Tibial artery (tissue), 4 donors: ENCODE measurements at places on chromosomes 1 and 21.
A peak's percentile ranks its signal among the peaks of the same experiment; 100 is the strongest.

DNA sequence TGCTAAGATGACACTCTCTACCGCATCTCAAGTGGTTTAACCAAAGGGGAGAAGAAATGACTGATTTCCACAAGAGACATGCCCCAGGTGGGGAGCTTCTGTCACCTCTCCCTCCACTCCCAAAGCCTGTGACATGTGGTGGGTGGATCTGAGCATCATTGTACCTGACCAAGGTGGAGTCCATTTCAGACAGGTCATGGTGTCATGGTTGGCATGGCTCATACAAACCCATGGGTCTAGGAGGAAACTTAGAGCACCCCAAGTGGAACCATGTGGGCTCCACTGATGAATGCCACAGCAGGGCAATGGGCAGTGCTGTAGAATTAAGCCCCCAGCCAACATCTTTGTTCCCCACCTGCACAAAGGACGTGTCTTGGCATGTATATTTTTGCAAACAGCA is 131.5 kb upstream of the EDN2 start:
- DNase-seq = no peak

DNA sequence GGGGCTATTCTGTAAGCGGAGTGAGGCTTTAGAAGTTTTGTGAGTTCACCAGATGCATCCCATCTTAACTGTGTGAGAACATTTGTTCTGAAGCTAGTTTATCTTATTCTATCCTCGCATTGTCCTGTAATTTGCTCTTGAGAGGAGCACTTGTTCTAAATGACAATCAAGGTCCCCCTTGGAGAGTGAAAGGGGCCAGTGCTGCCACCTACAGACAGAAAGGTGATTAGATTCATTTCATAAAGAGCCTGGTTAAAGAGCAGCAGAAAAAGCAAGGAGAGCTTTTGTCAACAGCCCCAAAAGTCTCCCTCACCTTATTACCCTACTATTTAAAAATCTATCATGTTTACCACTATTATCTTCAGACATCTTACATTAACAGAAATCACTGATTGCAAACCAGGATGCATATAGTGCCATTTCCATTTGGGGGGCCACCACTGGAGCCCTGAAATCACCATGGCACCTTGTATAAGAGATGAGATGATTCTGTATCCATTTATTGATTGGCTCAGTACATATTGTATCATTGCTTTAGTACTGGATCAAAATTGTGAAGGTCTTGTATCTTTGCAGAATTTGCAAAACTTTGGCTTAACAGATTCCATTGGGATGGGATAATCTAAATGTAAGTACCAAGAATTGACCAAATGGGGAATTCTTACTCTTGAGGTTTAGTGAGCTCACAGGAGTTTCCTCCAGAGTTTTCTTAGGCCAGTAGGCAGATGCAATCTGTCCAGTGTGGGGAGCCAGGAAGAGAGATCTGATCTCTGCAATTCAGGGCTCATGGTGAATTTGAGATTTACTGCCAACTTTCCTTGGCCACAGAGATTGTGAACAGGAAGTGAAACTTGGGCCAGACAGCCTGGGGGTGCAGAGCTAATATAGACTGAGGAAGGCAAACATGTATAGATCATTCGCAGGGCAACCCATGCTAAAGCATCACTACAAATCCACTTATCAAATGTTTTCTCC is 64.3 kb upstream of the TRABD2B start:
- no peak for DNase-seq

DNA sequence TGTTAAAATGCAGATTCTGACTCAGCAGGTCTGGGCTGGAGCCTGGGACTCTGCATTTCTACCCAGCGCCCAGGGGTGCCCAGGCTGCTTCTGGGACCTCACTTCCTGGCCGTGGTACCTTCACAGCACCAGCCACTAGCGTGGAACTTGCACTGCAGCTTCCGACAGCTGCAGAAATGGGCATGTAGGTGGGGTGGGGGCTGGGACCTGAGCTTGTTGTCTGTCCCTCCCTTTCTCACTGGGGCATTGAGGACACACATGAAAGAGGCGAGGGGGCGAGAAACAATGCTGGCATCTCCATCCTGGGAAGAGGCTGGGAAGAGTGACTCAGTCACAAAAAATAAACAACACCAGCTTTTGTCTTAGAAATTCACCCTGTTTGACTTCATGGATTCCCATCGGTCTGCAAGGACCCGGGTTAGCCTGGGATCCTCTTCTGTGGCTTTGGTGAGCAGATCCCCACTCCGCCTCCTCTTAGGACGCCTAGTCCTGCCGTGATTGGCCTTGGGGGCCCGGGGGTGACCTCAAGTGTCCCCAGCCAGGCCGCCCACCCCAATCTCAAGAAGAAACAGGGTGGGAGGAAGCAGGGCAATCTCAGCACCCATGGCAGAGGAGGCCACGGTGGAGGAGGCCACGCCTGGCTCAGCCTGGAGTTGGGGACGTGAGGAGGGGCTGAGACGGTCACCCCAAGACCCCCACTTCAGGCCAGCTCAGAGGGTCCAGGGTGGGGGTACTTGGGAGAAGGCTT is 29.9 kb upstream of the POFUT2 start:
- DNase-seq = peak; percentile 67

DNA sequence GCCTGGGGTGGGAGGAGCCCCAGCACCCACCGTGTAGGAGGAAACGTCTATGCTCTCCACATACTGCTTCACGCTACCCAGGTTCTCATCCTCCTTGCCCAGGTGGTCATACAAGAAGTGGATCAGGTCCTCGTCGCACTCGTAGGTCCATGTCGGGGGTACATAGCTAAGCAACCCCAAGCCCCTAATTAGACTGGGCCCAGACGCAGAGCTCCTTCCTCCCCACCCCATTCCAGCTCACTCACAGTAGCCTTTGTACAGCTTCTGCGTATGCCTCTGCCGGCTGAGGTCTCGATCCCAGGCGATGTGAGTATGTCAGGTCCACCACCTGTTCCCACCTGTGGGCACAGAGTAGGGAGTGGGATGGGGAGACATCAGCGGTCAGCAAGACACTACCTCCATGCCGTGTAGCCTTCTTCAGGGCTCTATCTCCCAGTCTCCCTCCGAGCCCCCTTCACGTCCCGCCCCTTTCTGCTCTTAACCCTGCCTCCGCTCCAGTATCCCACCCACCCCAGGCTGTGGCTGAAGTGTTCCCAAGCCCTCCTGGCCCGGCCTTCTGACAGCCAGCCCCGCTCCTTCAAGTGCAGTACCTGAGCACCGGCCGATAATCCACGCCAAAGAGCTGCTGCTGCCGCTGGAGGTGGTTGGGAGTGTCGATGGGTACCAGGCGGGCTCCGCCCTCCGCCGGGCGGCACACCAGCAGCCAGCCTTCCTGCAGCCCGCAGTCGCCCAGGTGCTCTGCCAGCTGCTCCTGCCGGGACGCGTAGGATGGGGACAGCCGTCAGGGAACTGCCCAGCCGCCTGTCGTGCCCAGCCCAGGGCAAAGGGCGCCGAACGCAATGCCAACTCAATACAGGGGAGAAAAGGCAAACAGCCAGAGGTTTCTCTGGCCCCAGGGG is 919 bp downstream of the HECTD3 start:
- DNase-seq = no peak

GRCh38 chr1:156103521-156103947 is 11.0 kb upstream of the LMNA start:
- peak; percentile 87 for DNase-seq

- DNase-seq = no peak
Observed at GRCh38 chr1:19212167-19212566, 2.1 kb upstream of the UBR4 start.

GRCh38 chr1:245484176-245484575 is 329.4 kb downstream of the KIF26B start:
- no peak for DNase-seq

DNA sequence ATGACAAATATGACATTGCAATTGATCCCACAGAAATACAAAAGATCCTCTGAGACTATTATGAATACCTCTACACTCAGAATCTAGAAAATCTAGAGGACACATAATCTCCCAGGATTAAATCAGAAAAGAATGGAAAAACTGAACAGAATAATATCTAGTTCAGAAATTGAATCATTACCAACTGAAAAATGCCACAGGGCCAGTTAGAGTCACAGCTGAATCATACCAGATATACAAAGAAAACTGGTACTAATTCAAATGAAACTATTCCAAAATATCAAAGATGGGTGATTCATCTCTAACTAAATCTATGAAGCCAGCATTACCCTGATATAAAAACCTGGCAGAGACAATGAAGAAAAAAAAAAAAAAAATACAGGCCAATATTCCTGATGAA is 149.3 kb downstream of the BRINP3 start:
- no peak for DNase-seq

GRCh38 chr1:183473217-183473536 is 878 bp downstream of the SMG7 start:
- DNase-seq = no peak

DNA sequence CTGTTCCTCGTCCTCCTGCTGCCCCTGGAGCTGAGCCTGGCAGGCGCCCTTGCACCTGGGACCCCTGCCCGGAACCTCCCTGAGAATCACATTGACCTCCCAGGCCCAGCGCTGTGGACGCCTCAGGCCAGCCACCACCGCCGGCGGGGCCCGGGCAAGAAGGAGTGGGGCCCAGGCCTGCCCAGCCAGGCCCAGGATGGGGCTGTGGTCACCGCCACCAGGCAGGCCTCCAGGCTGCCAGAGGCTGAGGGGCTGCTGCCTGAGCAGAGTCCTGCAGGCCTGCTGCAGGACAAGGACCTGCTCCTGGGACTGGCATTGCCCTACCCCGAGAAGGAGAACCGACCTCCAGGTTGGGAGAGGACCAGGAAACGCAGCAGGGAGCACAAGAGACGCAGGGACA is 14.8 kb downstream of the DRAXIN start:
- no peak for DNase-seq

DNA sequence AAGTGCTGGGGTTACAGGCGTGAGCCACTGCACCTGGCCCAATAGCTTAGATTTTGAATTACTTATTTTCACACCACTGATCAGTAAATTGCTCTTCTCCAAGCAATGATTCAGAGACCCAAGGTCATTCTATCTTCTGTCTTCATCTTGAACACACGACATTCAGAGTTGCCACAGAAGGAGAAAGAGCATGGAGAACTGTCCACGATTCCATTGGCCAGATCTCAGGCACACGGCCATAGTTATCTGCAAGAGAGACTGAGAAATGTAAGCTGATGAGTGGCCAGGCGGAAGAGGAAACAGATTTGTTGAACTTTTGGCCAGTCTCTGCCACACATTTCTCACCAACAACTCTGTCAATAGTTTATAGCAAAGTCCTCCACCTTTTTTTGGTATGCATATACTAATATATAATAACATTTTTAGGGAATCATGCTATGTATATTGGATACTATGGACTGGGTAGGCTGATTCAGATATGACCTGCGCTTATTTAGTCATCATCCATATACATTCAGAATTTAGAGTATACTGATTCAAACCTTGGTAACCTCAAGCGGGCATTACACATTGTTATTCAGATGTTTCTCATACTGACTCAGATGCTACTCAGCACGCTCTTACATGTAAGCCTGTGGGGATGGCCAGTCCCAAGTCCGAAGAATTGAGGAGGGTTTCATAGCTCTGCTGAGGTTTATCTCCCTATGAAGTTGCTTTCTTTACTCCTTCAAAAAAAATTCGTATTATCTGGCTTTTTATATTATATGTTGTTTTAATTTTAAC is 25.5 kb upstream of the CAP1 start:
- DNase-seq = no peak

- DNase-seq = peak; percentile 61
Observed at GRCh38 chr1:211920141-211920572, 89.6 kb upstream of the LPGAT1 start.

GRCh38 chr1:20009212-20009611 is 29.8 kb upstream of the PLA2G2A start:
- no peak for DNase-seq

DNA sequence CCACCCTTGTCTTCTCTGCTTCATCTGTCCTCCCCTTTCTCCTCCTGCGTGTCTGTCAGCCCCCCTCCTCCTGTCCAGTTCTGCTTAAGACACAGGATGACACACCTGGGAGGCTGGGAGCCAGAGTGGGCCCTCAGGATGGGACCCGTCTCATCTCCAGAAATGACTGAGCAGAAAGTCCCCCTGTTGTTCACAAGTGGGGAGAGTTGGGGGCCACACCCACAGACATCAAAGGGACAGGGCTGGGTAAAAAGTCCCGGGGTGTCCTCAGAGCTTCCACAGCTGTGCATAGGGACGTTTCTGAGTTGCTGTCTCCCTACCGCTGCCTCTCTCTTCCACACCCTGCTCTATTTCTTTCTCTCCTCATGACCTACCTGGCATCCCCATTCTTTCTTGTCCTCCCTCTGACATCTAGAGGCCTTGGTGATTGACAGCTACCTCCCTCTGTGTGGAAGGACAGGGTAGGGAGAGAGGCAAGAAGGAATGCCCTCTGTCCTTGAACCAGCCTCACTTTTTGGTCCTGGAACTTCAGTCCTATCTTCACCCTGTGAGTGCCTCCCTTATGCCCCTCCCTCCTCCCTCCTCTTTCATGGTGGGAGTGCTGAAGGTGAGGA is 19.5 kb upstream of the SH2D2A start:
- DNase-seq = no peak

DNA sequence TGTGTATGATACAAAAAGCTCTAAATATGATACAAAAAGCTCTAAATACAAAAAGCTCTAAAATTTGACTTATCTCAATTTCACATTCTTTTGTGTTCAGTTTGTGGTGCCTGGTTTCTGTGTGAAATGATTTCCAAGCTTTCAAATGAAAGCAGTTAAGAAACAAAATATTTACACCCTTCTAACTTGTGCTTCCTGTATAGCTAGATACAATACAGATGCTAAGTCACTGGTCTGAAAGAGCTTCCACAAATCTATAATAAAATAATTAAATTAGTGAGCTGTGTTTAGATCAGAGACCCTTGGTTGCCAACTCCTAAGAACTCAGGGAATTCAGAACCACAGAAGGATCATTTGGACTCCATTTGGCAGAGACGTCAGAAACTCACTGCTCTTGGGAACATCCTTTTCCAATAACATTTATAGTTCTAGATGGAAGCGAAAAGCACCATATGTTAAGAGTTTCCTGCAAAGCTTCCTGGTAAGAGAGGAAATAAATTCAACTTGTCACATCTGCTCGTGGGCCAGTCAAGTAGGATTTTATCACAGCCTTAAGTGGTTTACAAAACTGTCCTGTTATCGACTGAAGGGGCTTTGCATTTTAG is 1079.1 kb downstream of the ADGRL2 start:
- no peak for DNase-seq

- no peak for DNase-seq
Observed at GRCh38 chr21:26199456-26199855, 28.9 kb upstream of the APP start.

DNA sequence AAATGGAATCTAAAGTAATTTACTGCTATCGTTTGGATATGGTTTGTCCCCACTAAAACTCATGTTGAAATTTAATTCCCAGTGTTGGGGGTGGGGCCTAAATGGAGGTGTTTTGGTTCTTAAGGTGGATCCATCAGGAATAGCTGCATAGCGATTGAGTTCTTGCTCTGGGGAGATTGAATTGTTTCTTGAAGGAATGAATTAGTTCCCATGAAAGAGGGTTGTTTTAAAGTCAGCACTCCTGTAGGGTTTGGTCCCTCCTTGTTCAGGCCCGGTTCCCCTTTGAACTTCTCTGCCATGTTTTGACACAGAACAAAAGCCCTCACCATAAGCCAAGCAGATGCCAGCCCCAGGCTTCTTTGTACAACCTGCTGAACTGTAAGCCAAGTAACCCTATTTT is 170.9 kb downstream of the COL11A1 start:
- DNase-seq = no peak
